K562 (cell line): ENCODE measurements at places on chromosomes 11 and 22.

DNA sequence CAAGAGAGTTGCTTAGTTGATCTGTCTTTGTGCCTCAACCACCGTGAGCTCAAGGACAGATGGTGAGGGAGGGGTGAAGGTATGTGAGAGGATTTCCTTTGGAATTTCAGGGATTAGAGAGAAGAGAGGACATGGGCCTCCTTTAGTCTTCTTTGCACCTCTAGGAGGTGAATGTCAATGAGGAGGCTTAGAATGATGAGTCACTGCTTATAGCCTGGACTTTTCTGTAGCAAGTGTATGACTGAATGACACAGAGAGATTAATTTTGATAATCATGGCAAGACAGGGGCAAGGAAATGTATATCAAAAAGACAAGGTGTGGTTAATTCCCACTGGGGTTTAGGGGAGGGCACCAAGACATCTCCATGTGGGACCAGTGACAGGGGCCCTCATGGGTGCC is 947.3 kb upstream of the TENM4 start:
- no peak for DNase-seq

- DNase-seq, result no peak
Measured at GRCh38 chr22:49599691-49600455, 227.8 kb downstream of the BRD1 start.

- DNase-seq, result no peak
Measured at GRCh38 chr11:116828632-116829524, 829 bp upstream of the APOC3 start.

DNA sequence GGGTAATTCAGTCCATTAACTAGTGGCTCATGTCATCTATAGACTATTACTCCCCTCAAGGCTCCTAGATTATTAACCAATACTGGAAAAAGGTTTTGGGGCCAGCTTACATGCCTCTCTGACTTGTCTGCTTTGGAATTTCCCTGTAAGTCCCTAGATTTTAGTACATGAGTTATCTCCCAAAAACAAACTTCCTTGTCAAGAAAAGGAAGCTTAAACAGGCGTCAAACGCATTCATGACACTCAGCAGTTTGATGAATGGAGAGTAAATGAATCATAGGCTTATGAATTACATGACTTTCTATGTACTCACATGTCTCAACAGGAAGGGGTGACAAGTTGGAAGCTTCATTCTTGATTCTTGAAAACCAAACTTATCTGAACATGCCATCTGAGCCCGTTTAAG is 70.8 kb downstream of the BLID start:
- DNase-seq, result no peak

- no peak for DNase-seq
Measured at GRCh38 chr11:78907636-78908035, 333.0 kb upstream of the NARS2 start.

DNA sequence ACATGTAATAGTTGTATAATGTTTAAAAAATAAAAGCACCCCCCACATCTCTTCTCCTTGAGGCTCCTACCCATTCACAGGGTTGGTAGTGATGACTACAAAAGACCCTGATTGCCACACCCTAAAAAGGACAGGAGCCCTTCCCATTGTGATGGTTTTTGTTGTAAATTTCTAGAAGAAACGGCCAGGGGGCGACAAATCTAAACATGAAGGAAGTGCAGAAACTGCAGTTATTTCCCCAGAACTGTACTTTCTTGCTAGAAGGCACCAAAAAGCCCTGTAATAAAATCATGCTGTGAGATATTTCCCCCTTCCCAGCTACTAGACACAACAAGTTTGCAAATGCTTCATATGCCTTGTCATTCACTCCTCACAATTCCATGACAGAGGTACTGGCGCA is 10.8 kb downstream of the PRR5L start:
- no peak for DNase-seq
